Activated T-helper 2 cell treated with anti-CD3 and anti-CD28 coated beads, Interferon-gamma antibody, Interleukin-2, Interleukin-4, amounts not matched to agents 10 μg/mL and 5 μg/mL and 100 μg/mL, durations not matched to agents 14 hours and 24 hours and 36 hours (primary cell): ENCODE measurements at places on chromosomes 11 and 22. TPM values are rescaled to one million over a fixed set of nuclear protein-coding genes. Genes with fewer than 3 reads are reported as not detected.

Gene SCN3B
- not detected in 2 replicates for total RNA-seq

DNA sequence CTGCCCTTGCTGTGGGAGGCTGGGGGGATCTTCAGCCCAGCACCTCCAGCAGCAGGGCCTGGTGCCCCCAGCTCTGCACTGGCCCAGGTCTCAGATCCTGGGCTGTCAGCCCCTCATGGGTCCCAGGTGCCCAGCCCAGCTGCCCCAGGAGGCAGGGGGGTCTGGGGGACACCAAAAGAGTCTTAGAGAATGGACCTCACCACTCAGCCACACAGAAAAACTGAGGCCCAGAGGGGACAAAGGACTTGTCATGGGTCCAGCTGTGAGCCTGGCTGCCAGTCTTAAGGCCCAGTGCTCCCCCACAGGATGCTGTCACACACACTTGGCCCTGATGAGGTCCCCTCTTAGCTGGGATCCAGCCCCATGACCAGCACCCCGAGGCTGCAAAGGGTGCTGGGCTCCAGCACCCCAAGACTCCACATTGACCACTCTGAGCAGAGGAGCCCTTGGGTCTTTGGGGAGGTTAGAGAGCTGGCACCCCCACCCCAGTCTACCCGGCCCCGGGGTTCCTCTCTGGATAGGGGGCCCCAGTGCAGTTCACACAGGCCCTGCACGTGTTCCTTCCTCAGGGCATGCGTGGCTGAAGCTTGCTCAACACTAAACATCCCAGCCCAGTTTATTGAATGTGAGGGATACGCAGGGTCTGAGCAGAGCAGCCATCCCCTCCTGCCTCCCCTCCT is 54.4 kb downstream of the IGLL5 start:
- H3K4me3 ChIP-seq = no peak overlapping the region
- no peak overlapping the region for H3K27ac ChIP-seq

- H3K27ac ChIP-seq = no peak overlapping the region
- H3K36me3 ChIP-seq = no peaks in the 10 kb centered on the region
- H3K27me3 ChIP-seq = no peaks in the 10 kb centered on the region
- H3K4me3 ChIP-seq = no peak overlapping the region
- H3K4me1 ChIP-seq = no peaks in the 10 kb centered on the region
- DNase-seq = no peak
Measured at GRCh38 chr22:49626361-49627216, 201.1 kb downstream of the BRD1 start.

DNA sequence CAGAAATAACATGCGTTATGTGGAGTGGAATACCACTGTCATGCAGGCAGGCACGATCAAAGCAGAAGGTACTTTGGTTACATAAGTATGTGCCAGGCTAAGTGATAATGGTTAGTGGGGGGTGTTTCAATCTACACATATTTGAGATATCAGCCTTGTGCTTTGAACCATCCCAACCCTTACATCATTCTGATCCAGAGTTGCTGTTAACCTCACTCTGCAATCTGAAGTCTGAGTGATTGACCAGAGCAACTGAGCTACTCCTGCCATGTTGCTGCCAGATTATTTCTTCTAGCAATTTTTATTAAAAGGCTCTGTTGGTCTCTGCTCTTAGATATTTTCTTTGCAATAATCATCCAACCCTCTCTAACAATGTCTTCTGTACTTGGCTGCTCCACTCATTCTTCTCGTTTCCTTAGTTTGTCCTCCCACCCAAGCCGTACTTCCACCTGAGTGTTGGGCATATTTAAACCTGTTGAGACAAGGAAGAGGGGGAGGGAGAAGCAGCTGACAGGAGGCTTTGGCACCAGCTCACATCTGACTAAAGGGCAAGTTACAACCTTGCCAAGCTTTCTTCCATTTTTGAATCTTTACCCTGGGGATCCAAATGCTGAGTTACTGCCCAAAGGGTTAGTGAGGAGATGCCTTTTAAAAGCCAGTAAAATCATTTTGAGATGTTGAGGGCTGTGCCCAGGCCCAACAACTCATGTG is 114.1 kb upstream of the SESN3 start:
- peaks cover 4% of the 10 kb centered on the region for H3K27me3 ChIP-seq
- H3K27ac ChIP-seq = peak overlapping the region; percentile 24
- H3K4me3 ChIP-seq = no peak overlapping the region
- peaks cover 40% of the 10 kb centered on the region for H3K4me1 ChIP-seq
- H3K36me3 ChIP-seq = peaks cover 16% of the 10 kb centered on the region
